ENCODE measurements at places on chromosomes 5 and 9. TPM values are rescaled to one million over a fixed set of nuclear protein-coding genes. Genes with fewer than 3 reads are reported as not detected.

Gene LAMC3
- not detected for total RNA-seq

GRCh38 chr5:124397317-124397716 lies 349.1 kb downstream of the ZNF608 start:
- no peak for DNase-seq

Gene SMIM32
- not detected for total RNA-seq

Gene AJM1
- total RNA-seq: 4.5 TPM

- no peak for DNase-seq
Observed at GRCh38 chr9:128902351-128903078, 18.3 kb upstream of the PHYHD1 start.

- peak; percentile 46 for DNase-seq
Observed at GRCh38 chr5:41788941-41789368, 81.3 kb downstream of the OXCT1 start.

Gene FST
- 92.1 TPM for total RNA-seq

- no peak for DNase-seq
Observed at GRCh38 chr5:115470921-115471320, 73.7 kb downstream of the FEM1C start.

GRCh38 chr5:45414620-45415573 lies 281.3 kb downstream of the HCN1 start:
- DNase-seq: no peak

Gene GLDC
- 0.34 TPM for total RNA-seq

Gene TERT
- 2,426 TPM for total RNA-seq

Data from HFFc6 (cell line).